Heart left ventricle (tissue), 16 donors: ENCODE measurements at places on chromosomes 1 and 21.

DNA sequence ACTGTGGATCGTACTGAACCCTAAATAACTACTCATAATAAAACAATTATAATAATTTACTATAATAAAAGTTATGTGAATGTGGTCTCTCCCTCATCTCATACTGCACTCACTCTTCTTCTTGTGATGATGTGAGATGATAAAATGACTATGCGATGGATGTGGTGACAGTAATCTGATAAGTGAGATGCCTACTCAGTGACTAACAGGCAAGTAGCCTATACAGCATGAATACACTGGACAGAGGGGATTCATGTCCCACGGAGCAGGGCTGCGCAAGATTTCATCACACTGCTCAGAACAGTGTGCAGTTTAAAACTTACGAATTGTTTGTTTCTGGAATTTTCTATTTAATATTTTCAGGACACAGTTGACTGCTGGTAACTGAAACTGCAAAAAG, 304.0 kb downstream of the DUSP10 start:
- H3K4me1 ChIP-seq, result peaks cover 16% of the 10 kb centered on the region
- no peaks in the 10 kb centered on the region for H3K36me3 ChIP-seq
- H3K27ac ChIP-seq, result no peak overlapping the region
- no peak overlapping the region for H3K4me3 ChIP-seq
- no peaks in the 10 kb centered on the region for H3K27me3 ChIP-seq

DNA sequence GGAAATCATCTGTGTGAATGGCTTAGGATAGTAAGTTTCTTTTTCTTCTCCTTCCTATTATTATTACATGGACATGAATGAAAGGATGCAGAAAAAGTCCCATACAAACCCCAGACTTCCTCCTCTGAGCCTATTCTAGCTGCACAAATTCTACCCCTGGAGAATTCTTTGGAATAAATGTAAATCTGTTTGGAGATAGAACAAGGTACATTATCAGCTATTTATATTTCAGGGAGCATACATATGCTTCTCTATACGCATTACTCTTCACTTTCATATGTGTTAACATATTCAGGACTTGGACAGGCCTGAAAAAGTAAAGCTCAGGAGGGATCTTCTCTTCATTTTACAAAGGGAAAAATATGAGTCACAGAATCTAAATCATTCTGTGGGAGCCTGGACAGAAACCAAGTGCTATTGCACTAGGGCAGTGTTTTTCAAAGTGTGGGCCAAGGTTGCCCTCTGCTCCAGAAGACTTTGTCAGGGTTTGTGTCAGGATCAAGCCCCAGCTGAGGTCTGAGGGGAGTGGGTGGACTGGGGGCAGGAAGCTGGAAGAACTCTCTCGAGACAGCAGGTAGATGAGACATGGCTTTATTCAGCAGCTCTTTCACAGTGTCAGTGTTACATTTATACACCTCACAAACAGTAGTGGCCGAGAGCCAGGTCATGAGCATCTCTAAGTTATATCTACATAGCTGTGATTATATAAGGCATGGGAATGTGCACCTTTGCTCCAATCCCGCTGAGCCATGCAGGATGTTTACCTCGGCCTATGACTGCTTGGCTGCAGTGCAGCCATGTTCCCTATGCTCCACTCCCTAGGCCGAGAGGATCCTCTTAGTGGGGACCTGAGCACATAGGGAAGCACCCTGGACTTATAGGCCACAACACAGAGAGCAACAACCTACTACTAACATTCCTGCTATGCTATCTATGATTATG, 114.3 kb downstream of the GDAP2 start:
- no peaks in the 10 kb centered on the region for H3K4me1 ChIP-seq
- H3K36me3 ChIP-seq, result no peaks in the 10 kb centered on the region
- no peaks in the 10 kb centered on the region for H3K27me3 ChIP-seq
- DNase-seq, result no peak

DNA sequence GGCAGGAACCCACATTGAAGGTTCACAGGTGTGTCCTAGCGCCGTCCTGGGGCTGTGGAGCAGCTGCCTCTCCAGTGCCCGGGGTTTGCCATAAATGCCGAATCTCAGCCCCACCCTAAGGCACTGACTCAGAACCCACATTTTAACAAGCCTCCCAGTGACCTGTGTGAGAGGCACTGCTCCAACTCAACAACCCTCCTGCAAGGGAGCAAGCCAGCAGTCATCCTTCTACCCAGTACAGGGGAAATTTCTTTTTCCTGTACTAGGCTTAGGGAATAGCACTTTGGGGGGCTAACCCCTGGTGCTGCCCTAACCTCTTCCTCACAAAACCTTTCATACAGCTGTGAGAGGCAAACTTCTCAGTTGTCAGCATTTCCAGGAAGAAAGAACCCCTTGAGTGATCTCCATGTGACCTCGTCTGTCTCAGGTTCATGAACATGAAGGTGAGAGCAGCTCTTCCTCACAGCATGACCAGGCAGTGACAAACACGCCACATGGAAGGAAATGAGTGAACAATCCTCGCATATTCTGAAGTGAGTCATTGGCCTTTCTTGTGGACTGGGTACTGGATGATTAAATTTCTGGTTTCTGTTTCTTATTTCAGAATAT, 11.4 kb upstream of the BCAR3 start:
- no peak for DNase-seq
- H3K36me3 ChIP-seq, result no peaks in the 10 kb centered on the region
- no peak overlapping the region for H3K27ac ChIP-seq
- no peaks in the 10 kb centered on the region for H3K4me1 ChIP-seq

DNA sequence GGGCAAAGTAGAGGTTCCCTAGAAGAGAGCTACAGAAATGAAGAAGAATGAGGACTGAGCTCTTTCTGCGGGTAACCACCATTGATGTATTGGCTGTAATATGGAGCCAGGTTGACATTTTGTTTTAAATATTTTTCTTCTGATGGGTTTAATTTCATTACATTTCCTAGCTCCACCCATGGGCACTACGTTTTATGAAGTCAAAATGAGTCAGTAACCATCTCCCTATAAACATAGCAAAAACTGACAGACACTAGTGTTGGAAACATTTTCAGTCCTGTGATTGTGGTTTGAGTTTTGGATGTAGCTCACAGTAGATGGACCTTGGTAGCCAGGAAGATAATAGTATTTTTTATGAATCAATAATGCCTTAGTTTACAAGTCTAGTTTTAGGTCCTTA, 470.4 kb upstream of the B3GALT2 start:
- H3K4me1 ChIP-seq, result peaks cover 5% of the 10 kb centered on the region
- DNase-seq, result no peak
- H3K27ac ChIP-seq, result no peak overlapping the region
- no peaks in the 10 kb centered on the region for H3K27me3 ChIP-seq
- H3K4me3 ChIP-seq, result no peak overlapping the region

DNA sequence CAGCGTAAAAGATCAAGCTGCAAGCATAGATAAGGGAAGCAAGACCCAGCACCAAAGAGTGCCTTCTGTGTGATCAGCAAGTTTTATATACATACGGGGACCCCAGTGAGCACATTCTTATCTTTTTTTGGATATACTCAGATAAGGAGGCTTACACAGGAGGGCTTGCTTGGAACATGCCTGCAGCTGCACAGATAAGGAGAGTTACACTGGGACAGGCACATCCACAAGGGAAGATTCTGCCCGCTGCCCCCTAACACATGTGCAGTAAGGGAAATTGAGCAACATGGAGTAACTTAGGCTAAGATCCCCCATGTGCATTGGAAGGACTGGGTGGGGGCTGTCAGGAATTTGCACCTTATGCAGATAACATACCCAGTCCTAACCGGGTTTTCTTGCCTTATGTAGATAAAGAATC, 1334.8 kb downstream of the MRPL39 start:
- H3K4me1 ChIP-seq, result no peaks in the 10 kb centered on the region
- H3K36me3 ChIP-seq, result no peaks in the 10 kb centered on the region
- H3K27me3 ChIP-seq, result no peaks in the 10 kb centered on the region

DNA sequence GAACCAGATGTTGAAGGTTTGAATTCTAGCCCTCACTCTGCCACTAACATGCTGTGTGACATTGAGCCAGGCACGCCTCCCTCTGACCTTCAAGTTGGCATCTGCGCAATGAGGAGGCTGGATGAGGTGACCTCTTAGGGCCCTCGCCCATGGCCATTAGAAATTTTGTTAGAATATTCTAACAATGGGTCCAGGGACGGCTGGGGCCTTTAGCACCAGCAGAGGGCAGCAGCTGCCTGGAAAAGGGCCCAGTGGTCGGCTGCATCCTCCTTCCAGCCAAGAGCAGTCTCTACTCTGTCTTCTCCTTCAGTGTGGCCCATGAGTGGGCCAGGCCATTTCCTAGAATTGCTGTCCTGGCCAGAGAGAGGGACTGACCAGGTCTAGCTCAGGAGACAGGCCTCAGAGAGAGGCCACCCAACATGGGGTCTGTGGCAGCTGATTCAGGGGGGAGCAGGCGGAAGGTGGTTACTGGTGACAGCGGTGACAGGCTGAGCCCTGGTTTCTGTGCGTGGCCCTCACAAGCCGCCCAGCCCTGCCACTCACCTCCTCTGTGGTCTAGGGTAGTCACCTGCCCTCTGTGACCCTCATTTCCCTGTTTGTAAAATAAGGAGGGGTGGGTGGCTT, 101.3 kb upstream of the ACTL8 start:
- peaks cover 9% of the 10 kb centered on the region for H3K4me1 ChIP-seq
- DNase-seq, result no peak
- H3K36me3 ChIP-seq, result peaks cover 91% of the 10 kb centered on the region
- H3K4me3 ChIP-seq, result no peak overlapping the region

GRCh38 chr1:48760857-48761256, 15.8 kb downstream of the BEND5 start:
- H3K4me3 ChIP-seq, result no peak overlapping the region
- no peaks in the 10 kb centered on the region for H3K27me3 ChIP-seq
- no peak overlapping the region for H3K27ac ChIP-seq
- no peak for DNase-seq
- no peaks in the 10 kb centered on the region for H3K36me3 ChIP-seq
- no peaks in the 10 kb centered on the region for H3K4me1 ChIP-seq

GRCh38 chr1:31181515-31182343, 58.0 kb downstream of the NKAIN1 start:
- DNase-seq, result peak; percentile 77
- H3K27ac ChIP-seq, result no peak overlapping the region
- H3K27me3 ChIP-seq, result peaks cover 12% of the 10 kb centered on the region
- no peaks in the 10 kb centered on the region for H3K36me3 ChIP-seq

GRCh38 chr1:229171934-229172333, 99.0 kb upstream of the RAB4A start:
- H3K4me3 ChIP-seq, result no peak overlapping the region
- H3K27ac ChIP-seq, result no peak overlapping the region
- H3K36me3 ChIP-seq, result no peaks in the 10 kb centered on the region
- no peak for DNase-seq

GRCh38 chr1:71660411-71660810, 579.6 kb upstream of the ZRANB2 start:
- no peaks in the 10 kb centered on the region for H3K27me3 ChIP-seq
- no peaks in the 10 kb centered on the region for H3K36me3 ChIP-seq
- no peak overlapping the region for H3K27ac ChIP-seq
- no peak overlapping the region for H3K4me3 ChIP-seq
- no peak for DNase-seq

DNA sequence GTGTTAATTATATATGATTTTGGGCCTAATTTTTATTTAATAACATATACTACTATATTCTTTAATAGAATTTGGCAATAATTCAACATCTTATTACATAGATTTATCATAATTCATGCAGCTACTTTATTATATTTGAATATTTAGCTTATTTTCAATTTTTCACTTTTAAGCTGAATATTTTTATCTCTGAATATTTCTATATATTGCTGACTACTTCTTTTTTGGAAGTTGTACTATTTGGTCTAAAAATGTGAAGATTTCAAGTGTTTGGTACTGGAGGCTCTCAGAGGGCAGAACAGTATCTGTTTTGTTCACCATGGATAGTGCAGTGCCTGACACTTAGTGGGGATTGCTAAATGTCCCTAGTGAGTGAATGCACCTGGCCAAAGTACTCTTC, 389.5 kb downstream of the RYR2 start:
- no peaks in the 10 kb centered on the region for H3K4me1 ChIP-seq
- DNase-seq, result no peak
- no peaks in the 10 kb centered on the region for H3K27me3 ChIP-seq
- H3K36me3 ChIP-seq, result no peaks in the 10 kb centered on the region
- H3K4me3 ChIP-seq, result no peak overlapping the region

- no peak overlapping the region for H3K27ac ChIP-seq
- no peaks in the 10 kb centered on the region for H3K27me3 ChIP-seq
Observed at GRCh38 chr21:41680444-41681347, 86.2 kb downstream of the RIPK4 start.
